ENCODE measurements at places on chromosomes 7 and 10. TPM values are rescaled to one million over a fixed set of nuclear protein-coding genes. Genes with fewer than 3 reads are reported as not detected.

GRCh38 chr7:141340991-141341390, 210.2 kb upstream of the AGK start:
- DNase-seq: no peak
- no peaks in the 10 kb centered on the region for H3K36me3 ChIP-seq
- H3K4me1 ChIP-seq: no peaks in the 10 kb centered on the region
- no peaks in the 10 kb centered on the region for H3K27me3 ChIP-seq
- no peak overlapping the region for H3K4me3 ChIP-seq

- DNase-seq: no peak
- H3K4me3 ChIP-seq: no peak overlapping the region
- peak overlapping the region; percentile 32 for H3K27ac ChIP-seq
Observed at GRCh38 chr7:36038063-36038721, 114.9 kb upstream of the EEPD1 start.

DNA sequence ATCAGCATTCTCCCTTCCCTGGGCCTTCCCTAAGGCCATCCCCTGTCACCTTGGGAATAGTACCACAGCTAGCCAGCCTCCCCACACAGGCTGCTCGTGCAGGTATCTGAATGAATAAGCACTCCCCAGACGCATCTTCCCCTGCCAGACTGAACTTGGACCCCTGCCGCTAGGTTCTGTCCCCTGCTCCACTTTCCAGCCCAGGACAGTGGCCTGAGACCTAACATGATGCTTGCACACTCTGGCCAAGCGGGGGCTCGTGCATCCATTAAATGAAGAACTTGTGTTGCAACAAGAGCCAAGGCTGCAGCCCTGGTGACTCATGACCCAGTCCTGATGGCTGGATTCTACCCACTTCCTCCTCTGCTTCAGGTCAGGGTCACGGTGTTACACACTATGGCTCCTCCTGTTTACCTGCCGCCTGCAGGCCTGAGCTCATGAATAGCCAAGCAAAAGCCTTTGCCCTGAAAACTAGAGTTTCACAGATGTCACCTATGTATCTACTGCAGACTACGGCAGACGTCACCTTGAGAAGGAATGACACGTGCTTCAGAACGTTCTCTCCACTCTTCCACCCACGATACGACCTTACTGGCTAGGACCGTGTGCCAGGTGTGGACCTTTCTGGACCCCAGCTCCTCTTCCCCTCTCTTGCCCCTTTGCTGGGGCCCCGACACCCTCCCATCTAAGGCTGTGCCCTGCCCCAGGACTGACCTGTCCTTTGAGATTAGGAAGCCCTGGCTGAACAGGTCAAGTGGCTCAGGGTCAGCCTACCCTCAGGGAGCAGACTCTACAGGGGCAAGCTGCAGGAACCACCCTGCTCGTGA, 6.5 kb downstream of the ASB13 start:
- H3K4me3 ChIP-seq: no peak overlapping the region
- no peak for DNase-seq
- no peaks in the 10 kb centered on the region for H3K36me3 ChIP-seq
- H3K27ac ChIP-seq: no peak overlapping the region

GRCh38 chr10:29482591-29483431, 152.0 kb downstream of the SVIL start:
- H3K27ac ChIP-seq: peak overlapping the region; percentile 57
- H3K4me3 ChIP-seq: no peak overlapping the region
- peaks cover 97% of the 10 kb centered on the region for H3K36me3 ChIP-seq
- H3K27me3 ChIP-seq: no peaks in the 10 kb centered on the region

- H3K4me1 ChIP-seq: no peaks in the 10 kb centered on the region
- no peaks in the 10 kb centered on the region for H3K27me3 ChIP-seq
- H3K36me3 ChIP-seq: no peaks in the 10 kb centered on the region
- H3K27ac ChIP-seq: no peak overlapping the region
- no peak overlapping the region for H3K4me3 ChIP-seq
Observed at GRCh38 chr7:115070311-115070710, 148.4 kb downstream of the MDFIC start.

GRCh38 chr7:87543623-87544022, 57.1 kb downstream of the ABCB1 start:
- DNase-seq: no peak
- H3K4me3 ChIP-seq: no peak overlapping the region
- no peak overlapping the region for H3K27ac ChIP-seq
- no peaks in the 10 kb centered on the region for H3K4me1 ChIP-seq
- H3K27me3 ChIP-seq: no peaks in the 10 kb centered on the region
- H3K36me3 ChIP-seq: no peaks in the 10 kb centered on the region

DNA sequence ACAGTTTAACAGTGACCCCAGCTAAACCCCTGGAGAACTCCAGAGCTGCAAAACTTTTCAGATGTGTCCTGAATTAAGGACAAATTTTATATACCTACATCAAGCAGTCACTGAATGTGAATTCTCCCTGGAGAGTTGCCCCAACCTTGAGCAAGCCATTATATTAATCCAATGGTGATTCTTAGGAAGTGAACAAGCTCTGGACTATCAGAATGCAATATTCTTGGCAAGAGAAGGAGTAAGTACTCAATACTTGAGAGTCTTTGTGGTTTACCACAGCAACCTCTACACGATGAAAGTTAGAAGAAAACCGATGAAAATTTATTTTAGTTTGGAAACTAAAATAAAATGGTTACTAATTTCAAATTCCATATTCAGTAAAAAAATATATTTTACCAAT, 19.3 kb upstream of the ZNF365 start:
- H3K36me3 ChIP-seq: no peaks in the 10 kb centered on the region
- no peaks in the 10 kb centered on the region for H3K4me1 ChIP-seq
- no peaks in the 10 kb centered on the region for H3K27me3 ChIP-seq
- H3K4me3 ChIP-seq: no peak overlapping the region

- no peak for DNase-seq
- H3K27ac ChIP-seq: no peak overlapping the region
- no peaks in the 10 kb centered on the region for H3K27me3 ChIP-seq
- H3K4me1 ChIP-seq: no peaks in the 10 kb centered on the region
- no peak overlapping the region for H3K4me3 ChIP-seq
Observed at GRCh38 chr10:6501931-6502330, 78.1 kb downstream of the PRKCQ start.

The PILRA gene
- total RNA-seq: 5.0 TPM

The PPP1R17 gene
- total RNA-seq: not detected

The RET gene
- total RNA-seq: 6.5 TPM

The UBE2D1 gene
- 21.0 TPM for total RNA-seq

The ACSM6 gene
- not detected for total RNA-seq

Data from sigmoid colon (tissue), 7 donors.